ENCODE measurements at places on chromosomes 2 and 18.

DNA sequence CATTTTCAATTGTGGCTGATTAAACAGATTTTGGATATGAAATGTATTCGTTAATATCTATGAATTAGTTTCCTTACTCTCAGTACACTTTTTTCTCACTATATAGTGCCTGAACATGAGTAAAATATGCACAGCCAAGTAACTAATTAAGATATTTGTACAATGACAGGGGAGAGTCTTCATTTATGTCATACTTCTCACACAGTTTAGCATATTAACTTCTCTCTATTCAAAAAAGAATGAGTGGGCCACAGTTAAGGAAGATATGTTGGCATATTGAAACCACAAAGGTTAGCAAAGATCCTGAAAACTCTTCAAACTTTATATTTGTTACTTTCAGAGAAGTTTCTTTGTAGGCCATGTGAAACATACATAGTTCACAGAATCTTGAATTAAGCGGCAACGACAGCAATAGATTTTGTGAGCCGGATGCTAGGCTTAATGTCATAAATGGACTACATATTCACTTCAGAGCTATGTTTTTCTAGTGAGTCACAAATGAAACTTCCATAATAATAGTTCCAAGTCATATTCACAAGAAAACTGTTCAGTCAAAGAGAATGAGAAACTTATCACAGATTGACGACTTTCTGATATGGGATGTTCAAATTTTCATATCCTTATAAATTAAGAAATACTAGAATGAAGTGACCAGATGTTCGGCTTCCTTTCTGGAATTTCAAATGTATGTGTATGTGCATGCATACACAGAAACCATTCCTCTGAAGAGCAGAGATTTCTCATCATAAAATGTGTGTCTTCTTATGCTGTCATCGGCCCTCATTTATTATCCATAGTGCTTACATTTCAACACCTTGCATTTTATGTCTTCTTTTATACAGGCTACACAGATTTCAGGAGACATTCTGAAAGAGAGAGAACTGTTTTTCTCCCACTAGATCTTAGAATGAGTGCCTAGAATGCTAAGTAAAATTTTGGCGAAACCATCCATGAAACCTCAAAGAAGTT is 584.0 kb downstream of the SATB2 start:
- DNase-seq: no peak

GRCh38 chr2:142131010-142131669 is at the start of gene LRP1B:
TSS of gene LRP1B (minus strand) at chr2:142131016. CDS start at chr2:142130729, 287 bp downstream.
- peak; percentile 70 for DNase-seq

- DNase-seq: no peak
Measured at GRCh38 chr18:63309422-63309821, 10.1 kb downstream of the BCL2 start.

DNA sequence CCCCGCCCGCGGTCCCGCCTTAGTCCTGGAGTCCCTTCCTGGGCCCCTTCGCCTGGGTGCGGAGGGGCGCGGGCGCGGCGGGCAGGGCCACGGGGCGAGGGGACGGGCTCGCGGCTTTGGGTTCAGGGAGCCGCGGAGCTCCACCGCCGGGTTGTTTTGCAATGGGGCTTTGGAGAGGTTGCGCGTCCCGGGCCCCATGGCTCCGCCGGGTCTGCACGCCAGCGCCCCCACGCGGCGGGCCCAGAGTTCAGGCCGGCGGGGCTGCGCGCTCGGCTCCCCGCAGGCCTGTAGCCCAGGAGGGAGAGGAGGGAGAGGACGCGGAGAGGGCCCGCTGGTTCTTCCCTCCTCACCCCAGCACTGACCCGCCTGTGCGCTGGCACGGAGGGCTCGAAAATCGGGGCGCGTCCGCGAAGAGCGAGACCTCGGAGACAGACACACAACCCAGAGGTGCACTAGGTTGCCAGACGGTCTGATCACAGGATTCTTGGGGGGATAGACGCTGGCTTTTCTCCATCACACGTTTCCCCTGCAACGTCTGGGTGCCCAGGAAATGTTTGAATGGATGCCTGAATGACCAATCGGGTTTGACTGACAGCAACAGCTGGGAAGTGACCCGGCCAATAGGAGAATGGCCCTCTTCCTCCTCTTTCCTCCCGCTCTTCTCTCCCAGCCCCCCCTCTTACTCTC is 4.9 kb upstream of the SIX2 start:
- DNase-seq: peak; percentile 88

GRCh38 chr2:147067136-147067535 is 777.7 kb upstream of the ACVR2A start:
- no peak for DNase-seq

DNA sequence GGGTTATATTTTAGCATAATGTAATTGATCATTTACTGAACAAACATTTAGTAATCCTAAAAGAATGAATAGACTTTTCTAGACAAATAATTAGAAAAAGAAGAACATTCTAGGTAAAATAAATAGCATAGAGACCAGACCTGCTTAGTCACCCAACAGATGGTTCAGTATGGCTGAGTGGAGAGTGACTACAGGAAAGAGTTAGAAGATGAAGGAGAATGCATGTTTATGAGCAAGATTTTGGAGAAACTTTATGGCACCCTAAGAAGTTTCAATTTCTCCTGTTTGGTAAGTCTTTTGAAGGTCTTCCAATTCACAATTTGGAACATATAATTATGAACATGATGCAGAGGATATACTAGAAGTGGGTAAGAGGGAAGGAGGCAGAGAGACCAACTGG is 32.9 kb downstream of the FAP start:
- DNase-seq: no peak

DNA sequence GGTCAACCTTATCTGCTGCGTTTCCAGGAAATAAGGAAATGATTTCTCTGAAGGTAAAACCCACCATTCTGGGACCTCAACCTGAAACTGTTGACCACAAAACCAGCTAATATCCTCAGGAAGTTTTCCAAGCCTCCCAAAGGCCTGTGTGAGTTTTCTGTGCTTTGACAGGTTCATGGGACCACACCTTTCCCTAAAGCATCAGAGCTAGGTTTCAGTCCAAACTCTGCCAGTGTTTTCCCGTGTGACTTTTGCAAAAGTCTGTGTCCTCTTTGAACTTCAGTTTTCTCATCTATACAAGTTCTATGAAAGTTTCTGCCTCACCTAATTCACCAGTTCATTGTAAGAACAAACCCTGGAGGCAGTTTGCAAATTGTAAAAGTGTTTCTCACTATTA is 39.8 kb downstream of the VSNL1 start:
- DNase-seq: no peak

DNA sequence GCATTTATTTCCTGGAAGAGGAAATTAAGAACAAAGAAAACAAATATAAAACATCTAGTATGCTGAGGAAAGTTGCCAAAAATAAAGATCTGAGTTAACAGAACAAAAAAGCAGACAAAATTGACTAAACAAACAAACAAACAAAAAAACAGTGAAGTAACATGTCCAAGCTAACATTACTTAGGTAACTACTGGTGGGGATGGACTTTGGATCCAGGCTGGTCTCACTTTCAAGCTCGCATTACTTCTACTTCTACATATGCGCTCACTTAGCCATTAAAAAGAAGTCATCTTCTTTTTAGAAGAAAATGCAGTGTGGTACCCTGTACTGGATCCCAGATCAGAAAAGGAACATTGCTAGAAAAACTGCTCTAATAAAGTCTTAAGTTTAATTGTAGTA is 358.9 kb downstream of the NCKAP5 start:
- DNase-seq: no peak

- DNase-seq: no peak
Measured at GRCh38 chr2:5886462-5886861, 194.3 kb downstream of the SOX11 start.

DNA sequence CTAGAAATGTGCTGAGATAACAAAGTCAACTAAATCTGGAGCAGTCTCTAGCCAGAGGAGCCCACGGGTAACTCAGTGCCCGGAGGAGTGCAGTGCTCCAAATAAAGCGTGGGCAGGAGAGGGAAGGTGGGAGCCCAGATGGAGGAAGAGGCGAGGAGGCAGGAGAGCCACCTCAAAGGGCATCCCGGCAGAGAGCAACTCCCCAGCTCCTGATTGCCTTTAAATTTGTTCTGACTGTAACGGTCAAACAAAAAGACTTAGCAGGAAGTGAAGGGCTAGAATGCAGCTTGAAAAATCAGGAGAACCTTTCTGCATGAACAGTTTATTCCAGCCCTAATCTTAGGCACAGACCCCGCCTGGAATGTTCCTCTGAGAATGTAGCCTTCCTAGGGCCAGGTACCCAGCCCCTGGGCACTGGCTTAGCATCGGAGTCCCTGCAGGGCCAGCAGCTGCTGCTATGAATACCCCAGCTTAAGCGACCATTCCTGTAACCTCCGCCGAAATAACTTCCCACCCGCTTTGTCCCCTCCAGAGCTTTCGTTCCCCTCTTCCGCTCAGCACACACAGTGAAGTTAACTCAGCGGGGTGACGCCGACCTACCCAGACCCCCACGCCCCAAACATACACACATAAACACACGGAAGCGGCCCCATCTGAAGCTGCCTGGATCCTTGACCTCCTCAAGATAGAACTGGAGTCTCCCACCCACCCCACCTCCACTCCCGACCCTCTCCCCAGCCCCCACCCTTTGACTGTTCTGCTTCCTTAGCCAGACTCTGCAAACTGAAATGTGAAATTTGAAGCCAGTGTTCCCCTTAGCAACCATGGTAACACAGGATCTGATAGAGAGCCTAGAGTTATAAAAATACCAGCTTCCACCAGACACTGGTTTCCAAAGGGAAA is 123.2 kb downstream of the SMAD7 start:
- peak; percentile 82 for DNase-seq

GRCh38 chr2:216002101-216002678 is 11.2 kb downstream of the MREG start:
- DNase-seq: peak; percentile 12

DNA sequence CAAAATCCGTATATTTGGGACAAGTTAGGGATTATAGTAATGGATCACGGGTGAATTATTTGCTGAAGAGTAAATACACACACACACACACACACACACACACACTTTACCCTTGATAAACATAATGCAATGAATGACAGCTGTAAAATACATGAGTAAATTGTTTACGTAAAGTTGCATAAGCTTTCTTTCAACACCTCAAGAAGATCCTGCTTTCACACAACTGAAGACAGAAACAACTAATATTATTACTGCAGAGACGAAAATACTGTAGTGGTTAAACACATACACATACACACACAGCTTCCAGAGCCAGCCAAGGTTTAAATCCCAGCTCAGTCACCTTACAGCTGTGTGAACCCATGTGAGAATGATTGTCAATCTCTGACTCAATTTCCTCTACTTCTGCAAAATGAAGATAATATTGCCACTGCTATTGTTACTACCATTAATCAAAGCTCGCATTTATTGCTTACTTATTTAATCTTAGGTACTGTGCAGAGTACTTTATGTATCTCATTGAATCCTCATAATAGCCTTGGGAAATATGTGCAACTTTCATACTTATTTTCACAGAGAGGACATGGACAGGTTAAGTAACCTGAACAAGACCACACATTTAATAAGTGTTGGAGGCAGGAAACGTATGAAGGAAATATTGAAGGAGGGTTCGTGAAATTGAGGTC is 50.6 kb upstream of the DOK6 start:
- DNase-seq: no peak

DNA sequence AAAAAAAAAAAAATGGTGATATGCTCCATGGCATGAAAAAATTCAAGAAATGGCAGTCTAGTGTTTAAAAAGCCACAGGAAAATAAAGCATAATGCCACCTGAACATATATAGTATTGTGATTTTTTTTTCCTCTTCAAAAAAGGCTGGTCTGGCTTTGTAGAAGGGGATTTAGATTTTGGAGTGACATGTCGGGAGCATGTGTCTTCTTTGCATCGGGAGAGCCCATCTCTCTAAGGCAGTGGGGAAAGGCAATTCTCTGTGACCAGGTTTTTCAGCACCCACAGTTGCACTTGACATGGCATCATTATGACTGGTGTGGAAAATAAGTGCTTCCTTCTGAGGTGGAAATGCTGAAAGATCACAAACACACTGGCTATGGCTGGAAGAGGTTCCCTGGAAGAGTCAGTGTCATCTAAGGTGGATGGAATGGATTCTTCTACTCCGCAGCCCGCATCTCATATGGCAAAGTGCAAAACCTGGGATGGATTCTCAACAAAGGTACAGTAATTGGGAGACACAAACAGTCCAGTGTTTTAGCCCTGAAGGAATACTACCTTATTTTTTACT is 172.5 kb downstream of the AGAP1 start:
- DNase-seq: peak; percentile 83

- no peak for DNase-seq
Measured at GRCh38 chr2:139160836-139161235, 380.6 kb upstream of the NXPH2 start.

DNA sequence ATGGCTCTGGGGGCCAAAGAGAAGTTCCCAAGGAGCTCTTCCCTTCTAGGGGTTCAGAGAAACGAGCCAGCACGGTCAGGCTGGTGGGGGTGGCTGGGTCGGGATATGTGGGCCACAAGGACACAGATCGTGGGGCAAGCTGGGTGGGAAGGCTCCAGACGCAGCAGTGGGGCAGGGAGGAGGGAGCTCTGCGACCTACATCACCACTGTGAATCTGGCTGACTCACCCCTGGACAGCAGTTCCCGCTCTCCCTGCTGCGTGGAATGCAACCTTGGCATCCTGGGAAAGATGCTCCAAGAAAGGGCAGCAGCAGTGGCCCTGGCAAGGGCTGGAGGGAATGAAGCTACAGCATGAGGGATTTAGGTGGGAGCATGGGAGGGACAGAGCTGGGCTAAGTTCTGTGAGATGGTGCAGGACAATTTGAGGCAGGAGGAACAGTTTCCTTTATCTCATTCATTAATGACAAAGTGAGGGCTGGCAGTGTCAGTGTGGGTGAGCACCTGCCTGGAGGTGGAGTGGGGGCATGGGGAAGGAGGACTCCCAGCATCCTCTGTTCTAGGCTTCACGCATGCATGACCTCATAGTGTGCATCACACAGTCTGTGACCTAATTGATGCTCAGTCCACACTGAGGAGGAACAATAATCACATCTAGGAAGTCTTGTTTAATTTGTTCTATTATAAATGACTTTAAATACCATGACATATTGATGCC is 25.0 kb downstream of the CELF4 start:
- DNase-seq: no peak

- peak; percentile 75 for DNase-seq
Measured at GRCh38 chr2:206084439-206084869, 1.5 kb downstream of the INO80D start.

DNA sequence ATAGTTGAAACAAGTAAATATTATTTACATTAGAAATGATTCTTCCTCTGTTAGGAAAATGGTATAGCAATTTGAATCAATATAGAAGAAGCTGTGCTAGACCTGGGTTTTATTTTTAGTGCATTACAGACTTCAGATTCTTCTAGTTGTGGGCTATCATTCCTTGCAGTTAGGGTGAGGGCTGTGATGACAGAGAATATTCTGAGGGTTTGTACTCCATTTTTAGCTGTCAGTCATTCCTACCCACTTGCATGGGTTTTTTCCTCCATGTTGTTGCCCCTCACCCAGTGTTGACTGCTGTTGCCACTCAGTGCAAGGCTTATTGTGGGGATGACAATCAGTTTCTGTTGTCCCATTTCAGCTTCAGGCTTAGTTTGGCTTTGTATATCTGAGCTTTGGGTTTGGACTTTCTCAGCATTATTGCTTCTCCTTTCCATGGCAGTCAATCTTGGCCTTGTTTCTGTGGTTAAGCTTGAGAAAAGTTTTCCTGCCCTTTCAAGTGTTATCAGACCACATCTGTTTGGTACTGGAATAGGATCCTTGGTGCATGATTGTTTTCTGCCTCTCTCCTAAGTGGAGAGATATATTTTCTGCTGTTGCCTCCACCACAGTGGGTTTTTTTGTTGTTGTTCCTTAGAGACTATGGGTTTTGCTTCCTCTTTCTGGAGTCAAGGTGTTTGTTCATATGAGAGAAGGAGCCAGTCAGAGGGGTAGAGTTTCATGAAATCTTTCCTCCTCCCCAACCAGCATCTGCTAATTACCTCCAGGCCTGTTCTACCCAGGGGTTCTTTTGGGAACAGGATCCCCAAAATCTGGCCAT is 312.7 kb upstream of the CWC22 start:
- DNase-seq: no peak

GRCh38 chr2:239132156-239132709 is 268.6 kb downstream of the HDAC4 start:
- DNase-seq: no peak

All from right kidney (tissue), 9 donors.